ENCODE measurements at places on chromosomes 6 and 20.
A peak's percentile ranks its signal among the peaks of the same experiment; 100 is the strongest.

- DNase-seq, result no peak
These were observed 16.0 kb downstream of the HTR1B start for GRCh38 chr6:77447254-77447653.

GRCh38 chr6:169240591-169241390 is 12.9 kb downstream of the THBS2 start:
- DNase-seq, result peak; percentile 59

DNA sequence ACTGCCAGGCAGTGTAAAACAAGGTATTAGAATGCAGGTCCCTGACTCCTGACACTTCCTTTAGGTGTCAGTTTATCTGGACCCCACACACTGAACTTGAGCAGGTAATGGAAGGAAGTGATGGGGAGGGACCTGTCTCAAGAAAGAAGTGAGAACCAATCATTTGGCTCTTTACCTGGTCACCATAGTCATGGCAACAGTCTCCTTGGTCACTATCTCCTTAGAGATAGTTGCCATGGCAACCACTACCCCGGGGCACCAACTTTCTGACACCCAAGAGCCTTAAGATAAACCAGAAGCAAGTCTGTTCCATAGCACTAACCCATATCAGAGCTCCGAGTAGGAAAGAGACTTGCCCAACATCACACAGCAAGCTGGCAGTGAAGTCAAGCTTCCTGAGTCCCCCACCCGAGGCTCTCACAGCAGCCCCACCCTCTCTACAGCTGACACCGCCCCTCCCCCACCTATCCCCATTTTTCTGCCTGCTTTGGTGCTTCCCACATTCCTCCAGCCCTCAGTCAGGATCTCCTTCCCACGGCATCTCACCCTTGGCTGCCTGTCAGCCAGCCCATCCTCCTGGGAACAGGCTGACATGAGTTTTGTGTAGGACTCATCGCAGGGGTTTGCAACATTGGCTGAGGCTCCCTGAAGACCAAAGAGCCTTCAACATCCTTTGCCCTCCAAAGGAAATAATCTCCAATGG is 16.3 kb upstream of the HM13 start:
- DNase-seq, result no peak

DNA sequence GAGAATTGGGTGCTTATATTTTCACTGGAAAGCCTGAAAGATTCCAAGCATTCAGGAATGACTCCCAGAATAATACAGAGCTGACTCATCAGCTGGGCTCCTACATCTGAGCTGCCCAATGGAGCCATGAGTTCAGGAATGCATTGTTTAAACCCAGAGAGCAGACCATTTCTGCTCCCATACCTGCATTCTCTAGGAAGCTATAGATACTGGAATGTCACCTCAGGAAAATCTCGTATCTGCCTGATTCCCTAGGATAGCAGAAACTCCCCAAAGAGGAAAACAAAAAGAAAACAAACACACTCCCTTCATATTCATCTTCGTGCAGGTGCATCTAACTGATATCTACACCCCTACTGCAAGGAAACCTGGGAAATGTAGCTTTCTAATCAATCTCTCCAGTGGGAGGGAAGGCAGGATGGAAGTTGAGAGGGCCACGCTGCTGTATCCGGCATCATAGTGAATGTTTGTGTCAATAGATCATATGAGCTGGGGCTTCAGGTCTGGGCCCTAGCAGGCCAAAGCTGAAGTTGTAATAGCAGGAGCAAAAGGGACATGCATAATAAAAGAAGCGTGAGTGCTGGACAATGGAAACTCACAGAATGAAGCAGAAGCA is 8.2 kb upstream of the SLC2A12 start:
- DNase-seq, result no peak

GRCh38 chr6:130202782-130203181 is 20.0 kb downstream of the SAMD3 start:
- DNase-seq, result no peak

DNA sequence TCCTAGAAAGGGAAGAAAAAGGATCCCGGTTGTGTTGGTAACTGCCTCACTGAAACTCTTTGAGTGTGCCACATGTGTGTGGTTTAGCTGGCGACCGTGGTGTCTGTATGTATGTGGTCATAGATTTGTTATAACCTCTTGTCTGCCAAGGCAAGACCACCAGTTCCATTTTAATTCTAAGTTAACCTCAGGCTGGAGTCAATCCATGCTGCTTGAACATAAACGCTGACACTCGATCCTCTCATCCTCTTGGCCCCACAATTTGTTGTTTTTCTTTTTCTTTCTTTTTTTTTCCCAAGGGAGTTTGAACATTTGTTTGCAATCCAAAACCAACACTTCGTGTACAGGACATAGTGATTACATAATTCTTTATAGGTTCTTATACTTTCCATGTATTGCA is 318.9 kb upstream of the JAG1 start:
- no peak for DNase-seq

GRCh38 chr20:37369846-37370245 is 23.9 kb downstream of the SRC start:
- no peak for DNase-seq

DNA sequence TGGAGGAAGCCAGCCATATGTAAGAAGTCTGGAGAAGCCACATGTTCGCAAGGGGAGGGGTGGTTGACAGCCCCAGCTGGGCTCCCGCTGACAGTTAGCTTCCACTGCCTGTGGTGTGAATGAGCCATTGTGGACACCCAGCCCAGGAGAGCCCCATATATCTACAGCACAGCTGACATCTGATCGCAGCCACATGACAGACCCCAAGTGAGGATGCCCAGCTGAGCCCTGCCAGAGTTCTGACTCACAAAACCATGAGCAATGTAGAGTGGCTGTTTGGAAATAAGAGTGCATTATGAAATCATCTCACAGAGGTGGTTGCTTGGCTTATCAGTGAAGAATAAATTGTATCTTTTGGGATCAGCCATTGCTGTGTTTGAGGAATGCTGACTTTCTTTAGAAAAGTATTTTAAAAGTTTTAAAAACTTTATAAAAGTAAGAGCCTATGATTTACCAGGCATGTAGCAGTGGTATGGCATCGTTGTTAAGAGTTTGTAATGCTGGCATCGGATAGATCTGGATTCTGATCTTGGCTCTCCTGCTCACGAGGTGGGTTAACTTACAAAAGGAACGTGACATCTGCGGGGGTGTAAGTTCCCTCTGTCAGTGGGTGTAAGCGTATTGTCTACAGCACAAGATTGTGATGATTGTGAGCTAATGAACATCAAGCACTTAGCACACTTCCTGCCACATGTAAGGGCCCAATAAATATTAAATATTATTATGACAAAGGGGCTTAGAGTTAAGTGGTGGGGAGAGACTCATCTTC is 24.1 kb downstream of the CFAP61 start:
- no peak for DNase-seq
